ENCODE measurements at places on chromosomes 4 and X.

- DNase-seq = no peak
Measured at GRCh38 chr4:168769416-168769815, 240.6 kb downstream of the CBR4 start.

DNA sequence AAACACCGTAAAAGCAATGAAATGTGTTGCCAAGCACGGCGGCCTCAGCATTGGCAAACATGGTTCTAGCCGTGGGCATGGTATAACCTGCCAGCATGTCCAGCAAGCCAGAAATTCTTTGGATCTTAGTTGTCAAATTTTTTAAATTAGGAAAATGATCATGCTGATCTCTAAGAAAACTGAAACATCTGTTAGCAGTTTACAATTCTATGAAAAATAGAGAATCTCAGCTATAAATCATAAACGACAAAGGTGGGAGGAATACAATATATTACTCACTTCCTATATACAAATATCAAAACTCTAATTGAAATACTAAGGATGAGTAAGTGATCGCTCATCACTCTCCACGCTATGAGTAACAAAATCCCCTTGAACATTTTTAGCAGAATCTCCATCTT lies 130.3 kb downstream of the ADGRA3 start:
- DNase-seq = no peak

DNA sequence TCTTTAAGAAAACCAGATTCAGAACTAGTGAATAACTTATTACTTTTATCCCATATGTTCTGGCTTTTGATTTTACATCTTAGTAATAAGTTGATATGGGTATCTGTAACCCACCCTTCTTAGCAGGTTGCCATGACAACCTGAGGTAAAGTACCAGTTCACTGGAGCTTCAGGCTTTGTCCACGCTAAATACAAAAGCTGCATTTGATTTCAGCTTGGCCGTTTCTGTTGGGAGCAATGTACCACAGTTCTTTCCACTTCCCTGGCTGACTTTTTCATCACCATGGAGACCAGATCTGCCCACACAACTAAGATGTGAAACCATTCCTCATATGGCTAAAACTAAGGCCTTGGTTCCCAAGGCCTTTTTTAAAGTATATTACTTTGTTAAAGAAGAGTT lies 26.1 kb downstream of the KLHL34 start:
- no peak for DNase-seq

- DNase-seq = no peak
Measured at GRCh38 chr4:87196927-87197326, 23.5 kb downstream of the KLHL8 start.

DNA sequence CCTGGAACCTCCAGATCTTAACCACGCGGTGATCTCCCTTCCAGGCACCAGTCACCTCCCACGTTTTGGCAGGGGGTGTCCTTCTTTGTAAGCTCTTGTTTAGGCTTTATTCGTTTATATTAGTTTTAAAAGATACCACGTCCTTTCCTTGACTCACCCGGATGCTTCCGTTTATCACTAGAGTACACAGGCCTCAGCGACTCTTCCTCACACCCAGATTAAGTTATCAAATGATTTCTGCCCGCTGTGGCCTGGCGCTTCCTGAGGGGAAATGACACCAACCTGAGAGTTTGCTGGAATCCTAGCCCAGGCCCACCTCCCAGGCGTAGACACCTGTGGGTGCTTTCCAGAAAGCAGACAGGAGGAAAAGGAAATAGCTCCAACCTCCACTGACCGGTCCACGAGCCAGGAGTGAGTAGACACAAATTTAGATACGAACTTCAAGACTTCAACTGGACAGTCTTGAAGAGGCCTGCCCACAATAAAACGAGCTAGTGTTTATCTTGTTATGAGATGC lies 756 bp upstream of the ADAMTS3 start:
- no peak for DNase-seq

DNA sequence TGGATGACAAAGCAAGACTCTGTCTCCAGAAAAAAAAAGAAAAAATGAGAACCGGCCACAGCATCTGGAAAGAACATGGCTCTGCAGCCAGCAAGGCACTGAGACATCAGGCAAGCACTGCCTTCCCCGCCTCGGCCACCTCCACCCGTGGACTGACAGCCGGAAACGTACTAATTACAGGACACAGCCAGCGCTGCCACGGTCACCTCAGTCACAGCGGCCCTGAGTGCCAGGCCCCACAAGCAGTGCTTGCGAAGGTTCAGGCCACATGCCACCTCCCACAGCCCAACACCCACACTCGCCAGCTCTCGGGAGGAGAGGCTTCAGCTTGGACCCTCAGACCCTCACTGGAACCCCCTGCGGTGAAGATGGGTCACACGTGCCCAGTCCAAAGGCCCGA lies 16.8 kb downstream of the FAM53A start:
- DNase-seq = no peak

- DNase-seq = no peak
Measured at GRCh38 chr4:1105662-1106061, 7.7 kb downstream of the RNF212 start.

DNA sequence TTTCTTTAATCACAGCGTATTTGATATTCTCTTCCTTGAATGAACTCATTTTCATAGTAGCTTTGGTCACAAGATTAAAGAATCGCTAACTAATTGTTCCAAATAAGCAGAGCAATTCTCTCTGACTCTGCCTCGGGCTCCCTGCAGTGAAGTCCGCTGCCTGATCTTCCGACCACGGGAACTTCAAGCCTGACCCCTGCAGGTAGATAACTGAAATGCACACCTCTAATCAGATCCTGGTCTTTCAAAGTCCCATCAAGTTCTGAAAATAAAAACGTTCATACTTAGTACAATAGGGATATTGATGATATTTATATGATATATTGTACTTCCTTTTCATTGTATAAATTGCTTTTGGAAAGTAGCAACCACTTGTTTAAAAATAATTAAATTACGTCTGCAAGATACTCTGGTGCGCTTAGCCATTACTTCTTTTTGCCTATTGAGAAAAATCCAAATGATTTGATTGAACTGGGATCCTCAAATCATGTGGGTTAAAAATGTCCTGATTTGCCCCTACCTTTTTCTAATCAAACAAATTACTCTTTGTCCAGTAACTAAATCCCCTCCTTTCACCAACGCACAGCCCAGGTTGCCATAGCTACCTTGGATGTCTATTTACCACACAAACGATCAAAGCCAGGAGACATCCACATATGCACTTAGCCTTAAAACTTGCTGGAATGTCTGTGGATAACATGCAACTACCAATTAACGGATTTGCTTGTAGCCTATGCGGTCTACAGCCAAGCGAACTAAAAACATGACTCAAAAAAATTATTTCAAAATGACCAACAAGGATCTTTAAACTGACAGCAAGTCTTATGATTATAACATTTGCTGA lies 4.2 kb downstream of the MID1 start:
- DNase-seq = peak; percentile 38

DNA sequence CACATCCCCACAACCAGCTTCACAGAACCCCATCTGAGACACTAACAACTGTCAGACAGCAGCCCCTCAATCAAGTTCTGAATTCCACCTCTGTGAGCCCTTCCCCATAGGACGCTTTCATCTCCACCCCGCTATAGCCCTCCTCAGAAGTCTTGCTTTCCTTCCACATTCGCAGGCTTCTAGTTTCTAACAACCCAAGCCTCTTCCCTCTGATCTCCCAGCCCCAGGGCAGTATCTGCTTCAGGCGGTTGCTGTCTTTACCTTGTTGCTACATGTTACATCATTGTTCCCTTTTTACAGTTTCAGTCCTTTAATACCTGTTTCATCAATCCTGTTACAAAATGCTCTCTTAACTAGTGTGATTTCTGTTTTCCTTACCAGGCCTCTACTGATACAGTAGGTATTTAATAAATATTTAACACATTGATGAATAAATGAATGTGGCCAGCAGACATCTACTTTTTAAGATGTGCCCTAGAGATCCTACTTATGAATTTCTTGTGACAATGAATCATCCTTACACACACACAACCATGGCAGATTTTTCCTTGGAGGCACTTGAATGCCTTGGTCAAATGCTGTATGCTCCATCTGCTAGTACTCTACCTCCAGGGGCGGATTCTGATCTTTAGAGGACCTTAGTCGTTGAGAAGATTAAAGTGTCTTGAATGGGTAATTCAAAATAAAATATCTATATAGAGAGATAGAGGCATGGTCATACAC lies 164.7 kb upstream of the SLIT2 start:
- DNase-seq = no peak

DNA sequence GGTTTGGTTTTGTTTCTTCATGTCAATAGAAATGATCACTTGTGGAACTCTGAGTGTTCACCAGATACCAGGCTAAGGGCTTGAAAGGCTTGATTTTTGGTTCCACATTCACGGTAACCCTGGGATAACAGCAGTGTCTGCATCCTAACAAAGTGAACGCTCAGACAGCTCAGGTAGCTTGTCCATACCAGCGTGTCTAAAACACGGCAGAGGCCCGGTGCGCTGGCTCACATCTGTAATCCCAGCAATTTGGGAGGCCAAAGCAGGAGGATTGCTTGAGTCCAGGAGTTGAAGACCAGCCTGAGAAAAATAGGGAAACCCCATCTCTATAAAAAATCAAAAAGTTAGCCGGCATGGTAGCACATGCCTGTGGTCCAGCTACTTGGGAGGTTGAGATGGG lies 49.0 kb downstream of the HTRA3 start:
- no peak for DNase-seq

GRCh38 chrX:53028678-53029077 lies 19.9 kb upstream of the GPR173 start:
- DNase-seq = no peak

DNA sequence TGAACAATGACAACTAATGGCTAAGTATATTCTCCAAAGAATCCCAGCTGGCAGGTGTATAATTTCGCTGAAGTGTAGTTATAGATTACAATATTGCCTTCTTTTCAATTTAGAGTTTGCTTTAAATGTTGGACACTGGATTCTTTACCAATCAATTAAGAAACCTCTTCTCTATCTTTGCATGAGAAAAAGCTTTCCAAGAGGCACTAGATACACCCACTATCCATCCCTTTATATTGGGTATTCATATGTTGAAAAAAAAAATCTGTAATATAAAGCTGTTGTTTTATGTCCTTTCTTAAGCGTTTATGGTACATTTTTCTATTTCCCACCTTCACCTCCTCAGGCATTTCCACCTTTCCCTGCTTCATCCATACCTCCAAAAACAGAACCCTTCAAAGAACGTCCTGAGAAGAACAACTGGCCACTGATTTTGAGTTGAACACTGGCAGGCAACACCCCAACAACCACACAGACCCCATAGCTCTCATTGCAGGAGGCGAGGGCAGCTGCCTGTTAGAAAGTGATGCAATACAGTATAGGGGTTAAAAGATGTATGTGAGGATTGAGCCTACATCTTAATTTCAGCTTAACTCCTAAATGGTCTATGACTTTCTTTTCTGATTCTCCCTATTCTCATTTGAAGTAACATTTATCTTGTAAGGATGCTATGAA lies 11.8 kb downstream of the ADH6 start:
- DNase-seq = no peak

DNA sequence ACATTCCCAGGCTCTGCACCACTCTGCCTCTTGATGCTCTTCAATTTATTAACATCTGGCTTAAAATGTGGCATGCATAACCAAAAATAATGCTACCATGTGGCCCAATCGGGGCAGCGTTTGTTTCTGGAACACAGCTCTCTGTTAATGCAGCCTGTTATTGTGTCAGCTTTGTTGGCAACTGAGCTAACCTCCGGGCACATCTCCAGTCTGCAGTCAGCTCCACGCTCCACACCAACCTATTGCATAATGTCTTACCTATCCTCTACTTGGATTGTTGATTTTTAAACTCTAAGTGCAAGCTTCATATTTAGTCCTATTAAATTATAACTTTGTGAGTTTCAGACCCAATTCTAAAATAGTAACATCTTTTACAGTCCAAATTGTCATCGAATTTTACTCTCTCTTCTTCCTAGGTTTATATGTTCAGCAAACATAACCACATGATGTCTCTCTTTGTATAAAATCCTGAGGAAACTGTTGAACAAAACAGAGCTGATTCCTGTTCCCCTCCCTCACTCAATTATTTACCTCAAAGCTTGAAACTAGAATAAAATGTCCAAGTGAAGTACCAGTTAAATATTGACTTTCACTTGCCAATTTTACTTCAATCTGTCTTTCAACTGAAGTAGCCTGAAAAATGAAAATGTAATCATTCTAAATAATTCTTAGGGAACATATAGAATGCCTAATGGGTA lies 92.2 kb upstream of the RAPGEF2 start:
- DNase-seq = peak; percentile 72

GRCh38 chr4:165929662-165930061 lies 56.6 kb downstream of the TLL1 start:
- no peak for DNase-seq

GRCh38 chr4:71586087-71586763 lies 197.7 kb downstream of the GC start:
- no peak for DNase-seq

GRCh38 chr4:120613778-120614177 lies 308.7 kb downstream of the PRDM5 start:
- DNase-seq = no peak

GRCh38 chr4:110480031-110480549 lies 4.1 kb downstream of the ENPEP start:
- no peak for DNase-seq

All from pancreas (tissue), 10 donors.